ENCODE measurements at places on chromosomes 16 and 17.

- DNase-seq = no peak
These were observed 16.1 kb downstream of the CCR7 start for GRCh38 chr17:40548982-40549685.

DNA sequence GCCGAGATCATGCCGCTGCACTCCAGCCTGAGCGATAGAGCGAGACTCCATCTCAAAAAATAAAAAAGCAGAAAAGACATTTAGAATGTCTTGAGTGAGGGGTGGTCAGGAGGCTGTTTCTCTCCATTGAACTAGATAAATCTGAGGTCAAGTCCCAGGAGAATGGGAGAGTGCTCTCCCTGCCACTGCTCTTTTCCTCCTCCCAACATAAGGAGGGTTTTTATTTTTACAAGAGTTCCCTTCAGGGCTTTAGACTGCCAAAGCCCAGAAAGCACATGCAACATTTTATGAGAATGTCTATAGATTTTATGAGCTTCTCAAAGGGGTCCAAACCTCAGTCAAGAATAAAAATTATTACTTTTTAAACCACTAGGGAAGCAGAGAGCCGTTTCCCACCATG is 1.6 kb downstream of the RND2 start:
- no peak for DNase-seq

GRCh38 chr16:75095204-75095621 is 21.4 kb downstream of the LDHD start:
- DNase-seq = no peak

- no peak for DNase-seq
These were observed 42.6 kb downstream of the ABCA9 start for GRCh38 chr17:69018022-69018615.

DNA sequence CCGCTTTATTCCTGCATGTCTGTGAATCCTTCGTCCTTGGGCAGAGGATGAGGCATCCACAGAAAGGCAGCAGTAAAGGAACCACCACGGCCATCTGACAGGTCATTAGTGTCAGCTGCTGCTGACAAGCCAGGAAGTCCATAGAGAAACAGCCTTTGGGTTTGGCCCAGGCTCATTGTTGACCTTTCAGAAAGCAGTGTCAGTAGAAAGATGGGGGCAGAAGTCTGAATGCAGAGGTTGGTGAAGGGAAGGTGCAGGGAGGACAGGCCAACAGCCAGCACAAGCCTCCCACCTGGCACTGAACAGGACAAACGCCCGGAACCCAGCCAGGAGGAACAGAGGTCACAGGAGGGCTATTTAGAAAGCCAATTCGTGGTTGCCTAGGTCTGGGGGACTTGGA is 105.8 kb downstream of the VAT1L start:
- no peak for DNase-seq

DNA sequence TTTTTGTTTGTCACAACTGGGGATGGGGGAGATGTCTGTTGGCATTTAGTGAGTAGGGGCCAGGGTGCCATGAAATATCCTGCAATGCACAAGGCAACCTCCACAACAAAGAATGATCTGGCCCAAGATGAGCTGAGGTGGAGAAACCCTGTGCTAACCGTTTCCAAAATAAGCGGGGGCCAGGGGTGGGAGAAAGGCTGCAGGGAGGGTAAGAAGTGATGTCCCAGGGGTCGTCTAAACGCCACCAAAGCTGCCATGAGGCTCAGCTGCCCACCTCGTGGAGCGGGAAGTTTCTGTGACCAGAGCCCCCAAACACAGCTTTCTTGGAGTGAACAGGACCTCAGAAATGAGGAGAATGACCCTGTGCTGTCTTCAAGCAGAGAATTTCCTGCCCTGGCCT is 76.5 kb upstream of the CDH5 start:
- DNase-seq = no peak

DNA sequence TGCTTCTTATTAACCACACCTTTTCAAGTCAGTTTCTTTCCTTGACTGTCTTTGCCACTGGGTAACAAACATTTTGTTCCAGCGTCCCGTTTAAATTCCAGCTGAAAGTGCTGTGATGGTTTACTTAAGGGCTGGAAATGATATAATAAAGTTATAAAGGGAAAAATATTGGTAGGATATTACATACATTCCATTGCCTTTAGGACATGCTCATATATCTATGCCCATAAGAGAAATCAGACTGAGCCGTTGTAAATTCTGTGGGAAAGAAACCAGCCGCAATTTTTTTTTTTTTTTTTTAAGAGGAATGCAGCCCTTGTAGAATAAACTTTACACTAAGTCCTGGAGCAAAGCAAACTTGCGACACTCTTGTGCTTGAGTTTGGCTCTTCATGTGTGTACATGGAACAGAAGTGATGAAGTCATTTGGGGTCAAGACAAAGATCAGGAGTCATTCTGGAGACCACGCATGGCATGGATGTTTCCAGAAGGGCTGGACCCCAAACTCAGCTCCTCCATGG is 210.9 kb downstream of the XYLT1 start:
- DNase-seq = no peak

- DNase-seq = no peak
These were observed 37.2 kb downstream of the CCDC182 start for GRCh38 chr17:57707892-57708291.

GRCh38 chr16:88473666-88474534 is 20.8 kb downstream of the ZFPM1 start:
- no peak for DNase-seq

GRCh38 chr17:37742116-37742761 is 2.6 kb downstream of the HNF1B start:
- peak; percentile 18 for DNase-seq

DNA sequence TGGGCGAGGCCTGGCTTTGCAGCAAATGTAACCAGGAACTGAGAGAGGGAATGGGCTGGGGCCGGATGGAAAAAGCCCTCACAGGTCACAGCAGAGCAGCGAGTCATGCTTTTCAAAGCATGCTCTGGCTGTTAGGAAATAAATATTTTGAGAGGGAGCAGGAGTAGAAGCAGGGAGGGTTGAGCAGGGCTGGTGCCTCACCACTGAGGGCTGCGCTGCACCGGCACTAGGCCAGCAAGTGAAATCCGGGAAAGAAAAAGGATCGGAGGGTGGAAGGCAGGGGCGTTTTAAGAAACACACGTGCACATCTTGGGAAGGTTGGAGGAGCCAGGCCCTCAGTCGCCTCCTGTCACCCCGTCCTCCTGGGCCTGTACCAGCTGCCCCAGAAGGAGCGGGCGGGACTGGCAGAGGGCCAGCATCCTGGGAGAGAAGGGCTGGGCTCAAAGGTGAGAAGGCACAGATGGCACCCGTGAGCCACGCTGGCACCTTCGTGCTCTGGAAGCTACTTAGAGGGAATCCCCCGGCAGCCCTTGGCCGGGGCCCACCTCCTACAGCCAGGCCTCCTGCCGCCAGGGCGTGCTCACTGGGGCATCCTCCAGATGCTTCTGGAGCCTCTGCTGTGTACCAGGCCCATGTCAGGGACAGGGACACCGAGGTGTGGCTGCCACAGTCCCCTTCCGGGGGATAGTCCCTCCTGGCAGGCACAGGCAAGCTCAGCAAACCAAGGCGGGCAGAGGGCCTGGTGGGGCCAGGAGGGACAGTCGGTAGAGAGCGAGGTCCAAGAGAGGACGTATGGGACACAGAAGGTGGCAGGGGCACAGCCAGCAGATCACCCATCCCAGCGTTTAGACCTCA is 71.5 kb upstream of the PLCG2 start:
- no peak for DNase-seq

- no peak for DNase-seq
These were observed 40.6 kb downstream of the CRISPLD2 start for GRCh38 chr16:84860383-84860782.

DNA sequence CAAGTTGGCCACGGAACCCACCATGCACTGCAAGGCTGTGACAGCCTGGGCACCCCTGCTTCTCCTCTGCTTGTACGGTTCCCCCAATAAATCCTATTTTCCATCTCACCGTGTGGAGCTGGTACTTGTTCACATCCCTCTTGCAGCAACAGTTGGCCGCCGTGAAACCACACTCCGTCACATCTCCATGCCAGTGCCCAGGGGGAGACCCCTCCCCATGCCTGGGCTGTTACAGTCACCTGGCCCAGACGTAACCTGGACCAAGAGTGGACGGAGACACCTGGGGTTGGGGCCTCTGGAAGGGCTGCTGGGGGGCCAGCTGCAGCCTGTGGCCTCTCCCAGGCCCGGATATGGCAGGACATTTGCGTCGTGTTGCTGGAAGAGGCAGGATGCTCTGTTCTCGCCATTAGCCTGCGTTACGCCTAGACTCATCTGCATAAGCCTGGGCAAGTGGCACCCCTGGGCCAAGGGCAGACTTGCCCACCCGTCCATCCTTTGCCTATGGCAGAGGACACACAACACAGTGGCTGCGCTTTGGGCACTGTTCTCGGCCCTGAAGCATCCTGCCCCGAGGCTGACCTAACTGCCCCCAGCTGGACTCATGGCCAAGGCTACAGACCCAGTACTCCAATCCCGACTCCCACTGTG is 14.2 kb upstream of the KREMEN2 start:
- DNase-seq = no peak

DNA sequence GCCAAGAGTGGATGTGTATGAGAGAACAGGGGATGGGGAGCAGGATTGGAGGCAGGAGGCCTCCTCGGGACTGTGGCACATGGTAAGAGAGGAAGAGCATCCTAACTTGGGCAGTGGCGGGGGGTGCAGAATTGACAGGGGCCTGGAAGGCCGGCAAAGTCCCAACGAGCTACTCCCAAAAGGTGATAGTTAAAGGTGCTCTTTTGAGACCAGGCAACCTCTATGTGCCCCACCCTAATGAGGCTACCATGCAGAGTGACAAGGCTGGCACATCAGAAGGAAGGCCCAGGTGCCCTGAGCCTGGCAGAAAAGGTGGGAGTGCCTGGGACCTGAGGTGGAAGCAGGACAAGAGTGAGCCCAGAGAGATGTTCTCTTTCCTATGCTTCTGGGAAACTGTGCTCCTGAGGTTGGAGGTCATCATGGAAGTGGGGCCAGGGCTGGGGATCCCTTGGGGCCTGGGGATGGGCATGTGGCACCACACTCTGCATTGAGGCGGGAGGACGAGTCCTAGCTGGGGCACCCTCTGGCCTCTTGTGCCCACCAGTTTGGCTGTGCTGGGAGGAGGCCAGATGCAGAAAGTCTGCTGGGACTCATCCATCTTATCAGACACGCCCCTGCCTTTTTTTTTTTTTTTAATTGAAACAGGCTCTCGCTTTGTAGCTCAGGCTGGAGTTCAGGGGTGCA is 5.9 kb downstream of the RAB11FIP4 start:
- DNase-seq = no peak

DNA sequence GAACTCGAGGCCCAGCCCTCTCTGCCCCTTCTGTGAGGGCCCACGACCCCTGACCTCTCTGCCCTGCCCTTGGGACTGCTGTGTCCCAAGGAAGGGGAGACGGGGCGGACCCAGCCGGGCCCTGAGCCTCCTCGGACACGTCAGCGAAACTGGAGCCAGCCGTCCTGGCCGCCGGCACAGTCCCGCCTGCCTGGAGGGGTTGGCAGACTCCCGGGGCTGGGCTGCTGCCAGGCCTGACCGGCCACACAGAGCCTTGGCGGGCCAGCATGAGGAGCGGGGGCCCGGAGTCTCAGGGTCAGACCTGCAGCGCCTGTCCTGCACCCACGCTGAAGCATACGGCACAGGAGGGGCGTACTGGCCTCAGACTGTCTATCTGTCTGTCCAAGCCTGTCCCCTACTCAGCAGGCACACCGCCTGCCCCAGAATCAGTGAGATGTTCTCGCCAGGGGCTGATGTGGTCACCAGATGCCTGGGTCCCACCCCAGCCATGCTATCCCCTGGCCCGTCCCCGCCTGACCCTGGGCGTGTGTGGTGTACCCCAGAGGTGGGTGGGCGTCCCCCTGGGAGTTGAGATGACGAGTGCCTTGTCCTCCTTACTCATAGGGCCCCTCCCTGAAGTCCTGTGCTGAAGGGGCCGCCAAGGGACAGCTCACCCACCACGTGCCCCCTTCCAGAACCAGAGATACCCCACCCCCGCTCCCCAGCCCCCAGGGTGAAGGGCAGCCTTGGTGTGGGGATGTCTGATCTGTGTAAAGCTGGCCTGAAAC is 4.7 kb downstream of the VASN start:
- DNase-seq = peak; percentile 56

DNA sequence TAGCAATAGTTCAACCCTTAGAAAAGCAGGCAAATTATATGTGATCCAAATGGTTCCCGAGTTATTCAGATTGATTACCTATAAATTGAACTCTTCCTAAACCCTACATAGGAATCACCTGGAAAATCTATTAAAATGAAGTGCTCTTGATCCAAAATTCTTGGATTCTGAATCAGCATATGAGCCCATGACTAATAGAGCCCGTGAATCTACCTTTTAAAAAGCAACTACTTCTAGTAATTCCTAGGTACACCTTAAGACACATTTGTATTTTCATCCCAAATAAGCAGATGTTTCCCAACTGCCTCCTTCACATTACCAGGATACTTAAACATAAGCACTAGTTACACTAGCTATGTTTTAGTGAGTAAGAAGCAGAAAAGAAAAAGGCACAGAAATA is 1171.0 kb upstream of the GOT2 start:
- DNase-seq = no peak

DNA sequence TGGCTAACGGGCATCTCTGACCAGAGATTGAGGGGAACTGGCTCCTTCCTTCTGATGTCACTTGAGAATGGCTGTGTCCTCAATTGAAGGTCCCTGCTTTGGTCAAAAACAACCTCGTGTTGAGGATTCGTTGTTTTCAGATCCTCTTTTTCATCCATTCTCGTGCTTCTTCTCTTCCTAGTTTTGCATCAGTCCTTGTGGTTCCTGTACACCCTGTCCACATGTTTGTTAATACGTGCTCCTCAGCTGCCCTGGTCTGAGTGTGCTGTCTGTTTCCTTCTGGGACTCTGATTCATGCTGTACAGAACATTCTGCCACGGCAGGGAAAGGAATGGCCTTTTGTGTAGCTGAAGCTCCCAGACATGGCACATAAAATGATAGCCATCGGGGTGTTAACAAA is 863.2 kb upstream of the GOT2 start:
- no peak for DNase-seq

- DNase-seq = no peak
These were observed 1.8 kb downstream of the PIK3R5 start for GRCh38 chr17:8963647-8964258.

DNA sequence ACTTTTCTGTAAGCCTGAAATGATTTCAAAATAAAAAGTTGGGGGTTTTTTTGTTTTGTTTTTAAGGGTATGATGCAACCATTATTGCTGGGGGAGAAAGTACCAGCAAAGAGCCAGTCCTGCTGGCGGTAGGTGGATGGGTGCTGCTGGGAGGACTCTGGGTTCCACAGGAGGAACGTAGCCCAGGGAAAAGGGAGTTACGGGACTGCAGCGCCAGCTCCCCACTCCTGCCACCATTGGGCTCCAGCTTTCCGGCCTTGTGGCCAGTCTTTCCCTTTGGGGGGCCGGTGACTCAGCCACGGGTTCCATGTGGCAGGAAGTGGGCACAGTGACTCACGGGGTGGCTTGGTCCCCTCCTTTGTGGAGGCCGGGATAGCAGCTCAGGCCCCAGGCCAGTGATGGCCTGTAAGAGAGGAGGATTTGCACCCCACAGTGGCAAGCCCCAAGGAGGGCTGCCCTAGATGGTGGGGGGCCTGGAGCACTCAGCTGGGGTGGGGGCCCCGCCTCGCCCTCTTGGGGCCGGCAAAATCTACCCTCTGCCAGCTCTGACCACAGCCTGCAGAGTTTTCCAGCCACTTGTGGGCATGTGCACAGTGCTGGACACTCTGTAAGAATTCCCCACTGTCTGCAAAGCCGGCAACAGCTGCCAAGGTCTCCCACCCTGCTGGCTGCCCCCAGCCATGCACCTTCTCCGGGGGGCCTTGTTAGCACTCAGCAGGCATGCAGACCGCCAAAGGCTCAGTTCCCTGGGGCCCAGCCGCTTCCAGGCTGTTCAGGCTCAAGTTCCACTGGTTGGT is 30.4 kb downstream of the SOCS3 start:
- no peak for DNase-seq

GRCh38 chr17:31412511-31412910 is 21.0 kb downstream of the RAB11FIP4 start:
- no peak for DNase-seq

- no peak for DNase-seq
These were observed 151.2 kb downstream of the CCDC182 start for GRCh38 chr17:57593739-57594462.

All from trophoblast cell (in vitro differentiated cells and primary cell).